ENCODE measurements at places on chromosomes 3 and 15.
A peak's percentile ranks its signal among the peaks of the same experiment; 100 is the strongest.

DNA sequence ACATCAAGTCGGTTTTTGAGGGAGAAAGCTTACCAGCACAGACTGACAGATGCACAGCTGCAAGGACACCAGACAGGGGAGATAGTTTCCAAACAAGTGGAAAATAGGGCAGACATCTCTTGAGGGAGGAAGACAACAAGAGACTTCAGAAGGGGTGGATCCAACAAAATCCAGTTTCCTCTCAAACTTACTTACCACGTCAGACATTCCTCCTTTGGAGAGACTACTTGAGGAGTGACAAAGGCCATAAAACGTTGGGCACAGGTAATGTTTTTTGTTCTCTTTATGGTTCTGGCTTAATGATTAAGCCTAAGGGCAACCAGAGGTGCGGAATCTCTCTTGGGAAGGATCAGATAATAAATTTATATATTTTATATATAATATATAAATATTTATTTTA is 76.1 kb downstream of the CD200 start:
- no peak for DNase-seq

DNA sequence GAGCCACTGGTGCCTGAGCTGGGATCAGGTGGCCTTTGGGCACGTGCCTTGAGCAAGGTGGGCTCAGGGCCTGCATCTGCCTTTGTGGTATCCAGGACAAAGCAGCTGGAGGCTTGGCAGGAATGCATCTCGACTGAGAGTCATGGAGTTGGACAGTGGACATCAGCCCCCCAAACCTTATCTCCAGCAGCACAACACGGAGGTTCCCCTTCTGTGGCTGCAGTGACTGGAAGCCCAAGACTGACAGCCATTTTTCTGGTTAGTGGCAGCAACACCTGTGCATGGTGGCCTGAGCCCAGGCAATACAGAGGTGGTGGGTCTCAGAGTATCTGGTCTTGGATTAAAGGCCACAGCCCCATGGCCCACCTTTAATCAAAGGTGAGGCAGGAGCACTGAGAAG is 27.8 kb upstream of the TSEN2 start:
- no peak for DNase-seq

DNA sequence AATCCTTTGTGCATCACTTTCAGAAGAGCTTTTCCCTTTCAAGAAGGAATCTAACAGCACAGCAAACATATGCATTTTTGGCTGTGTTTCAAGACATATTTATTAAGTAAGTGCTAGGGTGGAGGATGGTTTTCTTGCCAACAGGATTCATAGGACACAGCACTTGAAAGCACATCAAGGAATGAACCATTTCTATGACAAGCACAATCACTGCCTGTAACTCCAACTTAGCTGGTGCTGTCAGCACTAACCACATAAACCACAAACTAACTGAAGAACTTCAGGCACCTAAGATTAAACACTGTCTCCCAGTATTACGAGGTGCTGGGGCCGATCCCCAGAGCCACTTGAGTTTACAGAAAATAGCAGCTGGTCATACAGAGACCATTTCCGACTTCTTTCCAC is 35.4 kb upstream of the SPRED1 start:
- DNase-seq = no peak

DNA sequence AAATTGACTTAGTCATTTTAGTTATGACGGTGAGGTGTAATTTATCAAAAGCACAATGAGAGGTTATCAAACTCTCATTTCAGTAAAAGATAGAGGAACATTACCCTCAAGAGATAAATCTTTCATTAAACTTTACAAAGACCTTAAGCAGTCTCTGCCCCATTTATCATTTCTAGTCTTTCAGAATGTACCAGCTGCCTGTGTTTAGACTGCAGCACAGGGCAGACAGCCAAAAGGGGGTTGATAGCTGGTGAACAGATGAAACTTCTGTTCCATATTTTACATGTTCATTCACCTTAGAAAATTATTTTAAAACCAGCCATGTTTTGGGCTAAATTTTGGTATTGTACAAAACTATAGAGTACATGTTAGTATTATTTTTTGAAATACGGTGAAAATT is 514.6 kb upstream of the CNTN3 start:
- DNase-seq = no peak

DNA sequence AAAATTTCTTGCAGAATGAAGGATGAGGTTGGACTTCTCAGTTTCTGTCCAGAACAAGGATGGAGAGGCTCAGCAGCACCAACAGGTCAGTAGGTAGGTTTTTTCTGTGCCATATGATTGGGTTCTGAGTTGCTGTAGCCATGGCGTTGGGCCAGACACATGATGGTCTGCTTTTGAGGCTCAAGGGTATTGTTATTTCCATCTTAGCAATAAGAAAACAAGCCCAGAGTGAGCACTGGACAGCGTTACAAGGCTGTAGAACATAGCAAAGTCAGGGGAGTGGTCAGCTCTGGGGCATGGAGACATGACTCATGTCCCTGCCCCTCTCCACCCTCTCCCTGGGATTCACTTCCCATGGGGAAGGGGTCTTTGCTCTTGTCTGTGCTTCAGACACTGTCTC is 137.6 kb upstream of the TOPAZ1 start:
- DNase-seq = no peak

- no peak for DNase-seq
Observed at GRCh38 chr3:128289534-128289933, 136.3 kb downstream of the EEFSEC start.

DNA sequence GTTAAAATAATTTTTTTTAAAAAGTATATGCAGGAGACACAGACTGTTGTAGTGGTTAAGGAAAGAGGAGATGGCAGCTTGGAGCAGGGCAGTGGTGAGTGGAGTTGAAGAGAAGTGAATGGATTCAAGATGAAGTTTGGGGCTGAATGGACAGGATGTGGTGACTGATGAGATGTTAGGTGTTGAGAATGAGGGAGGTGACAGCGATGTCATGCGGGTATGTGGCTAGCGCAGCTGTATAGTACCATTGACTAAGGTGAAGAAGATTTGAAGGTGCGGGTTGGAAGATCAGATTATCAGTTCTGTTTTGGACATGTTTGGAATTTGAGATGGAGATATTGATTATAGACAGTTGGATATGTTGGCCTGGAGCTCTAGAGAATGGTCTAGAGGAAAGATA is 20.1 kb downstream of the FBXO22 start:
- no peak for DNase-seq

DNA sequence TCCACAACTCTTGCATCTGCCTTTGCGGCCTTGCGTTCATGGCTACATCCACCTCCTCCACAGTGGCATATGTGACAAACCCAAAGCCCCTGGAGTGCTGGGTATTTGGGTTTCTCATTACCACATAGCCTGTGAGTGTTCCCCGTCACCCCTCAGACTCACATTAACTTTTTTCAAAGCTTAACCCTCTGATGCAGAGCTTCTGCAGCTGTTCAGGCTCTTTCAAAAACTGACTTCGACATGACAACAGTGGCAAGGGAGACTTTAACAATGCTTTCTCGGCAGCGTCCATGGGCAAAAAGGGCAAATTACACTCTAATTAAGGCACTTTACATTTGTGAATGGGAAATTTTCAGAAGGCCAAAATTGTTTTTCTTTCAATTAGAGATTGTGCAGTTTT is 343.2 kb downstream of the UNC13C start:
- DNase-seq = no peak

- DNase-seq = no peak
Observed at GRCh38 chr3:117281371-117281770, 571.8 kb downstream of the TUSC7 start.

GRCh38 chr15:51558411-51558810 is 64.2 kb downstream of the DMXL2 start:
- no peak for DNase-seq

- no peak for DNase-seq
Observed at GRCh38 chr3:124234852-124235252, 242.9 kb upstream of the ROPN1 start.

DNA sequence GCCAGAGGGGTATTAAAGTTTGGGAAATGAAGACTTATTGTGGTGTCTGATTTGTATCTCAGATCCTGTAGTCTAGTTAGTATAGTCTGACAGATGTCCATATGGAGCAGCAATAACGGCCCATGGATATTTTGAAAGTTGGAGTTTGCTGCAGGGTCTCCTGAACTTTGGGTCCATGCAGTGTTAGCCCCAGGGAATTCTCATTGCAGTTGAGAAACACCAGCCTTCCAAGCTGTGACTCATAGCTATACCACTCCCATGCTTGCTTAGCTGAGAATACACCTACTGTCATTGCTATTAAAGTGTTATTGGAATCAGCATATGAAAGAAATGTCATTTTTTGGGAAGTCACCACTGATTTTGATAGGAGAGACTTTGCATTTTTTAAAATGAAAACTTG is 29.2 kb downstream of the TMOD2 start:
- no peak for DNase-seq

DNA sequence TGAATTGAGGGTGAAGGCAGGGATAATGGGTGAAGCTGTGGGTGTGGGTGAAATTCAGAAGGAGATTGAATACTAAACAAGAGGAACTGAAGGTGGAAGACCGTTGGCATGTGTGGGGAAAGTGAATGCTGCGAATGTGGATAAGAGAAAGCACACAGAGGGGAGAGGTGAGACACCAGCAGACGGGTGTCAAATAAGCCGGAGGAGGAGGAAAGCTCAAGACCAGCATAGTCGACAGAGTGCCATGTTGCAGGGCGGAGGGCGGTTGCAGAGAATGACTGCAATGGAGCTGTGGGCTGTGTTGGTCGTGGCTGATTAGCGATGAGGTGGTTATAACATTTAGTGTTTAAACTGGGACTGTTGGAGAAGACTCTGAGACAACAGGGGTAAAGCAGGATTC is 16.4 kb upstream of the HCN4 start:
- DNase-seq = no peak

GRCh38 chr3:169305460-169305859 is 358.1 kb downstream of the MECOM start:
- DNase-seq = no peak

- no peak for DNase-seq
Observed at GRCh38 chr15:94174399-94174802, 57.0 kb upstream of the MCTP2 start.

GRCh38 chr15:43911235-43911781 is 84.5 kb downstream of the WDR76 start:
- DNase-seq = peak; percentile 75

DNA sequence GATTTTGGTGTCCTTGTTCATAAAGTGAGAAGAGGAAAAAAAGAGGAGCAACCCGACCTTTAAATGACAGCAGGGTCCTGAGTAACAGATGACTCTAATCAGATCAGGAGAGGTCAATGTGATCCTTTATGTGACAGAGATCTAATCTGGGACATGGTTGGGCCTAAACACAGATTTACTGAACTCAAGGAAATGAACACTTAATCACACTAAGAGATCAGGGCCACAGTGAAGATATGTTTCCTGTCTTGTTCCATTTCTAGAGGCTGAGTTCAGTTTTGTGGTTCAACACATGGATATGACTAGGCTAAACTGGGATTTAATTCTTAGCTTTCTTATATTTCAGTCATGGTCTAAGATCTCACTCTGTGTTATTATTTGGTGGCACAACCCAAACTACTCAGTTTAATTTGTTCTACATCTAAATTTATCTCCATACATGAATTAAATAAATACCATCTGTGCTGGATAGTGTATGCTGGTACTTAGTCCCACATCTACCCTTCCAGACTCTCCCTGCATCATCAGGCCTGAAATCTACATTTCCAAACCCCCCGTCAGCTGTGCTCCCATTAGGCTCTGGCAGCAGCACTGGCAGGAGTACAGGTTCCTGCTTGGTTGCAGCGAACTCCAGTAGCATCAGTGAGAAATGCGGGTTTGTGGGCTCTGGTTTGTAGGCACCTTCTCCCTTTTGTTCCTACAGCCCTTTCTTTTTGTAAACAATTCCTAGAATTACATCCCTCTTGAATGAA is 22.6 kb downstream of the SFMBT1 start:
- DNase-seq = no peak

GRCh38 chr3:98699132-98699531 is 64.0 kb upstream of the ST3GAL6 start:
- no peak for DNase-seq

DNA sequence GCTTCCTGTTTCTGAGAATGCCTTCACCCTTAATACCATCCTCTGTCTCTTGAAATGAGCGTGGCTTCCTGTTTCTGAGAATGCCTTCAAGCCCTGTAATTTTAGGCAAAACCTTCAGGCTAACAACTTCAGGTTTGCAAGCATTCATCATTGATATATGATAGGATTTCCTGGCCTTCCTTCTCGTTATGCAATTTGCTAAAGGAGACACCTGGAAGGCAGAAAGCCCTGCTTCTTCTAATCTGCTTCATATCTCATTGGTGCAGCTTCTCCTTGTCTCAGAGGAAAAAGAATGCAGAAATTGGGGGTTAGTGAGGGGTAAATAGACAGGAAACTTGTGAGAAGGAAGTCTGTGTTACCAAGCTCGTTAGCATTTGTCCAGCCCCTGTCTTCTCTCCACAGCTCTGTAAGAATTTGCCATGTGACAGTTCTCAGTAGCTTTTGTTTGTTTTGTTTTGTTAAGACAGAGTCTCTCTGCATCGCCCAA is 7.3 kb downstream of the ARL6IP5 start:
- peak; percentile 18 for DNase-seq

GRCh38 chr3:157061265-157061664 is 98.7 kb downstream of the CCNL1 start:
- no peak for DNase-seq

DNA sequence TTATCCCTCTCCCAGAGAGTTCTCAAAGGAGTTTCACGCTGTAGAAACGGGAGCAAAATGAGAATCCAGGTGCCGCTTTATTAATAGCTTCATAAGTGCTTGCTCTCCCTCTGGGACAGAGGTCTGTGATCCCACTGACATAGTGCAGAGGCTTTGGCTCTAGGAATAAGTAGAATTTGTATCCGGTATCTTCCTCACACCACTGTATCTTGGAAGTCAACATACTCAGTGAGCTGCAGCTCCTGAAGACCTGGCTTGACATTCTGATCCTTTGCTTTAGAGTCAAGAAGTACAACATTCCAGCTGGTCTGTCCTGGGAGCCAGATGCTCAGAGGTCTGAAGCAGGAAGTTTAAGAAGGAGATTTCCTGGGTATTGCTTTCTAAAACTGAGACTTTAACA is 323.0 kb downstream of the LPP start:
- DNase-seq = no peak

GRCh38 chr15:72006382-72006781 is 111.6 kb downstream of the MYO9A start:
- DNase-seq = no peak

- DNase-seq = no peak
Observed at GRCh38 chr3:160720123-160720746, 35.8 kb upstream of the PPM1L start.

GRCh38 chr15:38547255-38547997 is 17.2 kb downstream of the RASGRP1 start:
- DNase-seq = peak; percentile 37

DNA sequence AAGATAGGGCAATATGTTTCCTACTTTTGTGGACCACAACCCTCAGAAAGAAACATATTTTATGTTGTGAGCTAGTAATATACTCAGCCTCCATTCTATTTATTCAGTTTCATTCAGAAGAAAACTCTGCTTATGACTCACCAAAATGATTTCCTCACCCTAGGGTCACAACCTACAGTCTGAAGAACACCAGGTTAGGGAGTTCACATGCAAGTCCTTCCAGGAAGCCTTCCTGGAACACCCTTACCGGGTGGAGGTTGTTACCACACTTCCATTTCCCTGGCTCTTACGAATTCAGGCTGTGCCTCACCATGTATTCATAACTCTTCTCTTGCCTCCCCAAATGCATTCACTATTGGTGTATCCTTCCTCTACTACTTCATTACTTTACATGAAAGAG is 228.0 kb upstream of the ADAMTS9 start:
- DNase-seq = no peak

Data from G401 (cell line).